ENCODE measurements at places on chromosomes 5 and 9.
A peak's percentile ranks its signal among the peaks of the same experiment; 100 is the strongest.

DNA sequence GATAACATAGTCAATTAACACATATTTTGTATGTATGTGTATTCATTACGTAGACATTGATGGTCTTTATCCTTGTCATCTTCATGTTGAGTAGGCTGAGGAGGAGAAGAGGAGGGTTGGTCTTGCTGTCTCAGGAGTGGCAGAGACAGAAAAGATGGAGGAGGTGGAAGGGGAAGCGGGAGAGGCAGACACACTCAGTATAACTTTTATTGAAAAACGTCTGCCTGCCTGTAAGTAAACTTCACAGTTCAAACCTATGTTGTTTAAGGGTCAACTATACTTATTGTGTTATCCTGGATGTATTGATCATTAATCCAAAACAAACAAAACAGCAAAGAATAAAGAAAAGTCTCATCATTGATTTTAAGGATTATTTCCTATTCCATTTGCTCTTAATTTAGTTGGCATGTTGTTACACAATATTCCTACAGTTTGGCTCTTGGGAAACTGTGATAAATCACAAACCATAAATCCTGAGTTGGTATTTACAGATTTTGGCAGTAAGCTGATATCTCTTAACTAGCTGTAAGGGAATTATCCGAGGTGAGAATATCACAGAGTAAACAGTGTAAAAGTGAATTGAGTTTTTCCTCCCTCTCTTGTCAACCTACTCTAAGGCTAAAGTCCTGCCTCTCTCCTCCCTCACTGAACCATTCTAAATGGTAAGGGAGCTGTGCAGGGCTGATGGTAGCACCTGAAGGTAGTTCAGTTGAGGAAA is 487.2 kb downstream of the SPATA31D1 start:
- DNase-seq = no peak

DNA sequence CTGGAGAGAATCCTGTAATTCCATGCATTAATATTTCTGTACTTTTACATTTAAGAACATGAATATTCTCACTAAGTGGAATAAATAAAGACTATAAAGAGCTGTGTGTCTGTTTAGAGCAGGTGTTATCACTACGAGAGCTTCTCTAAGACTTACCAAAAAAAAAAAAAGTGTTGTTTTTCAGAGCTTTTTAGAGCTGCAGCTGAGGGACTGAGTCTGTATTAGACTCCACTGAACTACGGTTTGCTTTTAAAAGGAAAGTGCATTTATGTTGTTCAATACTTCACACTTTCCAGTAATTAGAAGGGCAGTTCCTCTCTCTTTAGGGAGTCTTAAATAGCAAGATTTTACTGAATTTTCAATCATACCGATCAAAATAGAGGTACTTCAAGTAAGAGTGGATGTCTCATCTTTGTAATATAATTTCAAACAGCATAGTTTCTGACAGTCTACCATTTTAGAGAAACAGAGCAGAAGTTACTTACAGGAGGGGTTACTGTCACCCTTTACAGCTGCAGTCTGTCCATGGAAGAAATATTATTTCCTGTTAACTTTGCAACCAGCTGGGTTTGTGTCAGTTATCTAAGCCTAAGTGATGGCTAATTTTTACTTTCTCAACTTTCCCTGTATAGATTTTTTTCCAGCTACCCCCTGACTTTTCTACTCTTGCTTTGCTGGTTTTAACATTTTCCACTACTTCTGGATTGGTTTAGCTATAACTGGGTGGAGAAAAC is 2.4 kb downstream of the SYK start:
- no peak for DNase-seq

DNA sequence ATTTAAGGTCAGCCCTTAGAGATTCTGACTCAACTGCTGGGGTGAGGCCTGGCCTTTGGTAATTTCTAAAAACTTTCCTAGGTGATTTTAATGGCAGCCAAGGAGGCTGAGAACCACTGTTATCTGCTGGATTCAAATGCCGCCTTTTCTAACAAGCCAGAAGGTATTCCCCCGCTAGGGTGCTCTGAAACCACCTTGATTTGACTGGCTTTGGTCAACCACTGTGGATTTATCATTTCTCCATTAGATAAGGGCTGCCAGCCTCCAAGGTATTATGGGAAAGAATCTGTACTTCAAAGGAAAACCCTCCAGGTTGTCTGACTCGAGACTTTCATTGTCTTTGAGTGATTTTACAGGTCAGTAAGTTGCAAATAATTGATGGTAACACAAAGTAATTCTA is 4.3 kb downstream of the ANXA6 start:
- DNase-seq = no peak

GRCh38 chr5:86679529-86679928 is 61.8 kb downstream of the COX7C start:
- DNase-seq = peak; percentile 36

GRCh38 chr5:1552521-1553255 is 28.9 kb upstream of the LPCAT1 start:
- no peak for DNase-seq

GRCh38 chr5:168740811-168741213 is 161.6 kb upstream of the PANK3 start:
- DNase-seq = no peak
